ENCODE measurements at places on chromosomes 4 and X.

GRCh38 chr4:138114434-138114833 is 127.7 kb downstream of the SLC7A11 start:
- no peak for DNase-seq

GRCh38 chrX:13654116-13654515 is 1.2 kb downstream of the TCEANC start:
- no peak for DNase-seq

- DNase-seq, result no peak
These were observed 33.8 kb upstream of the AMELX start for GRCh38 chrX:11259437-11259836.

DNA sequence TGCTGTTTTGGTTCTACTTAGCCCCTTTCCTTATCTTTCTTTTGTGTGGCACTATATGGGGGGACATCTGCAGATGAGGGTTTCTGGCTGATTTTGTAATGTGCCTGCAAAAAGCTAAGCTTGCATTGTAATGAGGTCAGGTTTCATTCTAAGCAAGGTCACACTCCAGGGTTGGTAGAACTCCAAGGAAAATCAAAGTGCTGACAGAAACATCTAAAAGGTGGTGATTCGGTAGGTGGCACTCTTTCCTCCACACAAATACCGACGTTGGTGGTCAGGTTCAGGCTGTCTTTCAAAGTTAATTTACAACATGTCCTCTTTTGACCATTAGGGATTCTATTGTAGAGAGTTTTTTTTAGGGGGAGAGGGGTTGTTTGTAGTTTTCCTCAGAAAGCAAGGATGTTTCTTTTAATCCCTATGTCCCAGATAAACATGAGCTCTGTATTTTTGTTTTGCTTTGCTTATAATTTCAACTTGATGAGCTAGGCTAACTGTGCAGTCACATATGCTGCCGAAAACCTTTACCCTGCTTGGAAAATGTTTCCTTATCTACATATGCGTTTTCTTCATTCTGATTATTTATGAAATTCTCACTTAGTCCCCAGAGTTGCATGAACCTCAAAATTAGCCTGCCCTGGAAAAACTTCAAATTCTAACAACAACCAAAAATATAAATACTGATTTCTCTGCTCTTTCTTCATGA is 434.2 kb downstream of the PPARGC1A start:
- no peak for DNase-seq

- DNase-seq, result no peak
These were observed 9.9 kb upstream of the SMIM20 start for GRCh38 chr4:25903900-25904747.

DNA sequence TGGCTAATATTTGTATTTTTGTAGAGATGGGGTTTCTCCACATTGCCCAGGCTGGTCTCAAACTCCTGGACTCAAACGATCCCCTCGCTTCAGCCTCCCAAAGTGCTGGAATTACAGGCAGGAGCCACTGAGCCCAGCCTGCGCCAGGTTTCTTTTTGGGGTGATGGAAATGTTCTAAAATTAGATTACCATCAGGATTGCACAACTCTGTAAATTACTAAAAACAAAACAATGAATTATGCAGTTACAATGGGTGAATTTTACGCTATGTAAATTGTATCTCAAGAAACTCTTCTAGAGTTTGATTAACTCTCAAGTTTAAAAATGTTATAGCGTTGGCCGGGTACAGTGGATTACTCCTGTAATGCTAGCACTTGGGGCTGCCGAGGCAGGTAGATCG is 118.9 kb upstream of the TBL1X start:
- DNase-seq, result no peak

DNA sequence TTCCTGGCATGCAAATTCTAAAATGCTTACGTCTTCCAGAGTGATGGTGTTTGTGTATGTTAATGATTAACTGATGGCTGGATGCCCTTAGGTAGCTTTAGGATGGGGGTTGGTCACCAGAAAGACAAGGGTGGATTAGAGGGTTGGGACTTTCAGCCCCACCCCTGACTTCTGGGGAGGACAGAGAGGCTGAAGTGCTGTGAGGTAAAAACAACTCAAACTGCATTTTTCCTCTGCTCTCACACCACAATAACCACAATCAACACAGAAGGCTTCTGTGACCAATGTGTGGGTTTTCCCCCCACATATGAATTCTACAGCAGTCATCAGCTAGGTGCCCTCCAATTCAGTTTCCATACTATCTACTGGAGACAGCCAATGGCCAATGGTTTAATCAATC is 18.7 kb upstream of the DDIT4L start:
- no peak for DNase-seq

- DNase-seq, result peak; percentile 65
These were observed 14.8 kb downstream of the SOWAHB start for GRCh38 chr4:76883147-76883546.

DNA sequence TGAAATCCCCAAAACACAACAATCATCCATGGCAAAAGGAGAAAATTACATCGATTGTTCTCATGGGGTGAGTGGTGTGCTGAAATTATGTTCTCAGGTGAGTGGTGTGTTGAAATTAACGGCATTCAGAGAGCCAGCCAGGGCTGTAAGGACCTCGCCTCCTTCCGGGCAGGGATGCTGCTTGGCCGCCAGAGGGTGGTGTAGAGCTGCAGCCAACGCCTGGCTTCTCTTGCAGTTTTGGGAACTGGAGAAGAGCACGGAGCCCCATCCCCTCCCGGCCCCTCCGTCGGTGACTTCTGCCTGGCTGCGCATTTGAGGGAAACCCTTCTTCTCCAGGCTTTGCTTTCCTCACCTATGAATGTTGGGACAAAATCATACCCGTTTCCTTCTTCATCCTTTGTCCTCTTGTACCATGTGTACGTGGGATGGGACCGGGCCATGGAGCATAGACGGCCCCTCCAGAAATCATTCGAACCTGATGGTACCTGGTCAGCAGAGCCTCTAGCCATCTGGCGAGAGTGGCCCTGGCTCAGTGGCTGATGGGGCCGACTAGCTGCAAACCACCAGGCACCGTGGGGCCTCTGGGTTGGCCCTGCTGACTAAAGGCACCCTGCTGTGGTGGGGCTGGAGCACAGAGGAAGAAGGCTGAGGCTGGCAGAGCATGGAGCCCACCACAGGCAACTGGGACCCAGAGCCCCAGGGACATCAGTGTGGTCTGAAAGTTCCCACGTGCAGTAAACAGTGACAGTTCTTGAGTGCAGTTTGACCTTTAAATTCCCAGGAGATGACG is 28.4 kb downstream of the TRMT44 start:
- DNase-seq, result peak; percentile 72

- DNase-seq, result no peak
These were observed 443.9 kb downstream of the GPAT3 start for GRCh38 chr4:83979773-83980172.

DNA sequence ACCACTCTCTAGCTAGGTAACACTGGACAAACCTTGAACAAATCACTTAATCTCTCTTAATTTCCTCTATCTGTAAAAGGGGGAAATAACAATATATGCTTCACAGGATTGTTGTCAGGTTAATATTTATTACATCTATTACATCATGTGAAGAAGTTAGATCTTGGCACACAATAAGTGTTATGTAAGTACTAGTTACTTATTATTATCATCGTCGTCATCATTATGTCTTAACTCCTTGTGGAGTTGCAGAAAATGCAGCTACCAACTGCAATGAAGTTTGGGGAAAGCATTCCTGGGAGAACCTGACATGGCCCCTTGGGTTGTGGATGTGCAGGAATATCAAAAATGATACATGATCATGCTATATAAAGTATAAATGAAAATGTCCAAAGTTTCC is 4.8 kb upstream of the JCHAIN start:
- DNase-seq, result no peak

DNA sequence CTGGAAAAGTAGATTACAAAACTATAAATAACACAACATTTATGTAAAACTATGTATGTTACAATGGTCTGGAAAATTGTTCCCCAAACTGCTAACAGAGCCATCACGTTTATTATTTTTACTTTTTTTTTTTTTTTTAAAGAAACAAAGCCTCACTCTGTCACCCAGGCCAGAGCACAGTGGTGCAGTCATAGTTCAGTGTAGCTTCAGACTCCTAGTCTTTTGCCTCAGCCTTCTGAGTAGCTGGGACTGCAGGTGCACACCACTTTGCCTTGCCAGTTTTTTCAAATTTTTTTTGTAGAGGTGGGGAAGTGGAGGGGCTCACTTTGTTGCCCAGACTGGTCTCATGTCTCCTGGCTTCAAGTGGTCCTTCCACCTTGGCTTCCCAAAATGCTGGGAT is 180.1 kb upstream of the SPRY1 start:
- DNase-seq, result no peak

GRCh38 chr4:24753519-24753918 is 41.9 kb upstream of the SOD3 start:
- DNase-seq, result peak; percentile 34

- DNase-seq, result peak; percentile 60
These were observed 63.6 kb downstream of the AR start for GRCh38 chrX:67607466-67607865.

DNA sequence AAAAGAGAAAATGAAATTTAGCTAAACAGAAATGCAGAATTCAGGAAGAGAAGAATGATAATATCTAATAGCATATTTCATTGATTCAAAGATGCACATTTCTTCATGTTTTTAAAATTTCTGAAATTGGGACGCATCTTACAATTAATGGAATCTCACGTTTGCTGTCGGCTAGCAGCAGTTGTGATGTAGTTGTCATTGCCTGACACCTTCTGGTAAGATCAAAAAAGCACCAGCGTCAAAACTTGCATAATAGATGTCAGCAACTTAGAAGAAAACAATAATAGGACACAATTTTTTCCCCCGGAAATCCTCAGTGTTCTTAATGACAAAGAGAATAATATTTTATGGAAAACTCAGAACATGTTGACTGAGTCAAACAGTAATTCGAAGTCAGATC is 29.8 kb upstream of the SLC7A3 start:
- no peak for DNase-seq

GRCh38 chrX:150455215-150455608 is 92.1 kb downstream of the MAMLD1 start:
- DNase-seq, result no peak

DNA sequence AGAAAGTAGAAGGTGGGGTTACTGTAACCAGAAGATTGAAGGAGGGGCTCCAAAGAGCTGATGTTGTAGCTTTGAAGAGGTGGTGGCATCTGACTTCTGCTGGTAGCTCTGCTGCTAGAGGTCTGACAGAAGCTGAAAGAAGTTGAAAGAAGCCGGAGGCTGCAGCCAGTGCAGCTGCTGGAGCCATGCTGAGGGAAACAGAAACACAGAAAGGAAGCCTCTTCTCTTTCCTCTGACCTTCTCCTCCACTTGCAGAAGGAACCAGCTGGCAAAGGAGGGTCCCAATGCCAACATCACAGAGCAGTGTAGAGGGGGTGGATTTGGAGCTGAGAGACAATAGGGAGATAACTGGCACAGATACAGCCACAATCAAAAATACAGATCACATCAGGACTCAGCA is 89.3 kb upstream of the HHIP start:
- no peak for DNase-seq

- DNase-seq, result no peak
These were observed 5.9 kb upstream of the HPGD start for GRCh38 chr4:174528226-174528625.

GRCh38 chr4:21778702-21779101 is 169.9 kb downstream of the KCNIP4 start:
- DNase-seq, result no peak

- DNase-seq, result no peak
These were observed 806.8 kb downstream of the PCDH18 start for GRCh38 chr4:136725286-136726081.

- peak; percentile 62 for DNase-seq
These were observed 39.1 kb upstream of the PDLIM5 start for GRCh38 chr4:94412658-94413038.

DNA sequence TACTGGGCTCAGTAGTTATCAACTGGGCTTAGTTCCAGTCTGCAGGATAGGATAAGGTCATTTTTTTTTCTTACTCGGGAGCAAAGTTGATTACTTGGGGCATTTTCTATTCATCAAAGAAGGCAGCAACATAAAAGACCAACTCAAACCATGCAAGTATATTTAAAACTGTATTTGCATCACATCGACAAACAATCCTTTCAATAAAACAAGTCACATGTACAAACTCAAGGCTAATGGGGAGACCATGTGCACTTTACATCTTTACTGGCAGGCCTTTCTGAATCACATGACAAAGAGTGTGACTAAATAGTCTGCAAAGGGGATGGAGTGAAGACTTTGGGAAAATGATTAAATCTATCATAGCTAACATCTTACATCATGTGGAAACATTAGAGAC is 610.4 kb upstream of the BOD1L1 start:
- DNase-seq, result no peak

DNA sequence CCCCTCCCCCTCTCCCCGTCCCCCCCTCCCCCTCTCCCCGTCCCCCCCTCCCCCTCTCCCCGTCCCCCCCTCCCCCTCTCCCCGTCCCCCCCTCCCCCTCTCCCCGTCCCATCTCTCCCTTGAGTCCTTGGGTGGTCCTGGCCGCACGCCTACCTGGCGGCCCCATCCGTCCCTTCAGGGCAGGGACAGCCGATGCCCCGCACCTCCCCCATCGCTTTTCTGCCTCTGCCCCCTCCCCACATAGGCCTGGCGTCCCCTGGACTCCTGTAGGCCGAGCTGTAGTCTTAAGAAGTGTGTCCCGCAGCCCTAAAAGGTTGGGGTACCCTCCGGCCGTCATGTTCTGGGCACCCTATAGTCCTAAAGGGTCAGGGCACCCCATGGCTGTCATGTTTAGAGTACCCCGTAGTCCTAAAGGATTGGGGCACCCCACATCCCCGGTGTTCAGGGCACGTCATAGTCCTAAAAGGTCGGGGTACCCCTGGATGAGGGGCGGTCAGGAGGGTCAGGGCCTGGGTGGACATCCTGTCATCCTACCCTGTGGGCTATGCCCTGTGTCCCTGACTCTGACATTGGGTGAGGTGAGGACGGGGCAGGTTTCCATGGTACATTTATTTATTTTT is 10.8 kb upstream of the GTPBP6 start:
- DNase-seq, result no peak

DNA sequence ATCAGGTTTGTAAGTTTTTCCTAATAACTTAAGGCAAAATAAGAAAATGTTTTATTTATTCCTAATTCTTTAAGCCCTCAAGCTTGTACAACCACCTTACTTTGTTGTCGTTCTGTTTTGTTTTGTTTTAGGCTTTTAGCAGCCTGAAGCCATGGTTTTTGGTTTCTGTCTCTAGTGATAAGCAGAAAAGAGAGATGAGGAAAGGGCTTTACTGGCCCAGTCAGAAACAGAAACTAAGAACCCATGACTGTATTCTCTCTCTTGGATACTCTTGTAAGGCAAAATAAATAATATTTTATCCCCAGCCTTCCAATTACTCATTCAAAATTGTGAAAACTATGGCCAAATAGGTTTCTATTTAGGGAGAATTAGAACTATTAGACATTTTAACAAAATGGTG is 29.4 kb downstream of the TBC1D19 start:
- DNase-seq, result no peak

- no peak for DNase-seq
These were observed 325.0 kb downstream of the EVC2 start for GRCh38 chr4:5383191-5383980.

DNA sequence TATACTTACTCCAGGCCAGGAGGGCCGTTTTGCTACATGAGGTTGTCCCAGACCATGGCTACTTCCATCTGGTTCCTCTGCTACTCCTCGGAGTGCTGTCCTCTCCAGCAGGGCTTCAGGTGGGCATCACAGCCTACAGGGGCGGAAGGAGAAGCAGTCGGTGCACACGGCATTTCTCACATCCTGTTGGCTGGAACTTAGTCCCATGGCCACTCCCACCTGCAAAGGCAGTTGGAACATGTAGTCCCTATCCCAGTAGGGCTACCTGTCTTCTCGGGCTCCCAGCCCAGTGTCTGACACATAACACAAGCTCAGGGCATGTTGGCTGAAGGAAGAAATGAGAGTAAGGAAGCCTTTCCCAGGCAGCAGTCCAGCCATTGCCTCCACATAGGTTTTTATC is 7.7 kb upstream of the STK32B start:
- DNase-seq, result no peak

Data from fibroblast of skin of scalp (primary cell).